Neural crest cell (in vitro differentiated cells): ENCODE measurements at places on chromosomes 16 and 17.

- DNase-seq = no peak
Measured at GRCh38 chr17:69143683-69144231, 2.1 kb upstream of the ABCA6 start.

DNA sequence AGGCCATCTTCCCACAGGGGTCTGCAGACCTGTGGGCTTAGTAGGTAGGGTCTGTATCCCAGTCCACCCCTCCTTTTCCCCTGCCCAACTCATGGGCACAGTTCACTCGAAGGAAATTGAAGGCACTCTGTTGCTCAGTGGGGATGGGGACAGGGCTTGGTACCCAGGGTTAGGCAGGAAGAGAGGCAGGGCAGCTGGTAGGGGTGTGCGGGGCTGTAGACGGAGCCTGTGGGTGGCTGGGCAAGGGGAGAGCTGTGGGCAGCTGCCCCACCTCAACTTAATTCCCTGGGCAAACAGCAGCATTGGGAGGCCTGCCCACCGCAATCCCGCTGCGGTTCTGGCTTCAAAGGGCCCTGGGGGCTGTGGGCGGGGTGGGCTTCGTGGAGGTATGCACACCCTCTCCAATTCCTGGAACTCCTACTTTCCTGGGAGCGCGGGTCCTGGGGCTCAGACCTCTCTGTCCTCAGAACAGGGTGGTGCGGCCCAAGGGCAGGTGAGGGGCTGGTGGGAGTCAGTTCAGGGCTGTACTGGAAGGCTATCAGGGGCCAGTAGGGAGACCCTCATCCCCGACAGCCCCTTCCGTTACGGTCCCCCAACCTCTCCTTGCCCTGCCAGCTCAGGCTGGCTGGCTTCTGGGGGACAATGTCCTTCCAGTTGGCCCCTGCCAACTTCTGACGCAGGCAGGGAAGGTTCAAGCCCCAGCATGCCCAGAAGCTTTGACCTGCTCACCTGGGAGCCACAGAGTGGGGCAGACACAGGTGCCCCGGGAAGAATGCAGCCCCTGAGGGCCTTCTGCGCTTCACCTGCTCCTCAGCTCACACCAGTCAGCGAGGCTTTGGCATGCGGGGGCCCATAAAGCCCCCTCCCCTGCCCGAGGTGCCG lies 9.1 kb downstream of the FOXJ1 start:
- no peak for DNase-seq

- DNase-seq = no peak
Measured at GRCh38 chr16:85459529-85460251, 153.4 kb upstream of the GSE1 start.

- DNase-seq = no peak
Measured at GRCh38 chr16:57707331-57707730, 12.7 kb downstream of the DRC7 start.

DNA sequence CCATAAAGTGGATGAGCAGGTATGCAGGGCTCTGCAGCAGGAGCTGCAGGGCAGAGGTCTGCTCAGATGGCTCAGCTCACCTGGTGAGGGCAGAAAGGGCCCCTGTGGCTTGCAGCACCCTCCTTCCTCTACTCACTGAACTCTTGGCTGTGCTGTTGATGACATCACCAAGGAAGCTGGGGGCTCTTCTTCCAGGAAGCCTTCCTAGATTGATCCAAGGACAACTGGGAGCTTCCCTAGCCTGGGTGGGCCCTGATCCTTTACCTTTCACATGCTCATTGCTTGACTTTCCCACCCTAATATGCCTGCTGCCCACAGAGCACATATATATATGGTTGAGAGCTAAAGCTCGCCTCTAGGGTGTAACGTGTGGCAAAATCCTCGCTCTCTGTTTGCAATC lies 2.5 kb downstream of the KIF19 start:
- DNase-seq = no peak
